Naive thymus-derived CD8-positive, alpha-beta T cell (primary cell): ENCODE measurements at places on chromosomes 5 and 9. TPM values are rescaled to one million over a fixed set of nuclear protein-coding genes. Genes with fewer than 3 reads are reported as not detected.

Gene NIM1K
- not detected for polyA plus RNA-seq

Gene PTPN3
- polyA plus RNA-seq = not detected

Gene PCDHAC1
- not detected for polyA plus RNA-seq

Gene UBAP1
- 48.1 TPM for polyA plus RNA-seq

Gene CER1
- not detected for polyA plus RNA-seq

Gene SCGB3A1
- not detected for polyA plus RNA-seq

Gene EGFL7
- not detected for polyA plus RNA-seq

Gene CNTLN
- not detected for polyA plus RNA-seq

Gene CKMT2
- polyA plus RNA-seq = not detected

Gene GLRA1
- not detected for polyA plus RNA-seq

Gene NSUN2
- 48.7 TPM for polyA plus RNA-seq

Gene PDE6A
- polyA plus RNA-seq = not detected

Gene MAN1B1
- polyA plus RNA-seq = 46.6 TPM

Gene EIF4E1B
- polyA plus RNA-seq = not detected

Gene CXCL14
- not detected for polyA plus RNA-seq

Gene CDH9
- polyA plus RNA-seq = not detected

Gene IFNA13
- not detected for polyA plus RNA-seq

Gene OMD
- not detected for polyA plus RNA-seq

Gene TERT
- polyA plus RNA-seq = 0.12 TPM

Gene SLC26A2
- polyA plus RNA-seq = 2.5 TPM

Gene FIBCD1
- polyA plus RNA-seq = not detected

Gene HAVCR2
- polyA plus RNA-seq = 8.9 TPM

Gene FUT7
- polyA plus RNA-seq = 1.2 TPM

Gene CDHR2
- polyA plus RNA-seq = not detected

Gene FABP6
- polyA plus RNA-seq = not detected

Gene ANKRD20A1
- not detected for polyA plus RNA-seq

Gene GFI1B
- not detected for polyA plus RNA-seq

Gene APC
- polyA plus RNA-seq = 16.6 TPM

Gene ARID3C
- polyA plus RNA-seq = not detected

Gene LVRN
- not detected for polyA plus RNA-seq

Gene DELE1
- polyA plus RNA-seq = 31.4 TPM

Gene TMEFF1
- polyA plus RNA-seq = not detected

Gene PHAX
- polyA plus RNA-seq = 83.9 TPM

Gene CCDC192
- polyA plus RNA-seq = not detected

Gene NR5A1
- polyA plus RNA-seq = not detected

Gene MSX2
- polyA plus RNA-seq = not detected

Gene CD180
- 0.08 TPM for polyA plus RNA-seq
